ENCODE measurements at places on chromosomes 2 and 18.
A peak's percentile ranks its signal among the peaks of the same experiment; 100 is the strongest.

- DNase-seq, result no peak
- no peaks in the 10 kb centered on the region for H3K36me3 ChIP-seq
- H3K27ac ChIP-seq, result no peak overlapping the region
- no peaks in the 10 kb centered on the region for H3K27me3 ChIP-seq
- peaks cover 27% of the 10 kb centered on the region for H3K4me1 ChIP-seq
These were observed 72.4 kb upstream of the IL1R1 start for GRCh38 chr2:102070058-102070642.

DNA sequence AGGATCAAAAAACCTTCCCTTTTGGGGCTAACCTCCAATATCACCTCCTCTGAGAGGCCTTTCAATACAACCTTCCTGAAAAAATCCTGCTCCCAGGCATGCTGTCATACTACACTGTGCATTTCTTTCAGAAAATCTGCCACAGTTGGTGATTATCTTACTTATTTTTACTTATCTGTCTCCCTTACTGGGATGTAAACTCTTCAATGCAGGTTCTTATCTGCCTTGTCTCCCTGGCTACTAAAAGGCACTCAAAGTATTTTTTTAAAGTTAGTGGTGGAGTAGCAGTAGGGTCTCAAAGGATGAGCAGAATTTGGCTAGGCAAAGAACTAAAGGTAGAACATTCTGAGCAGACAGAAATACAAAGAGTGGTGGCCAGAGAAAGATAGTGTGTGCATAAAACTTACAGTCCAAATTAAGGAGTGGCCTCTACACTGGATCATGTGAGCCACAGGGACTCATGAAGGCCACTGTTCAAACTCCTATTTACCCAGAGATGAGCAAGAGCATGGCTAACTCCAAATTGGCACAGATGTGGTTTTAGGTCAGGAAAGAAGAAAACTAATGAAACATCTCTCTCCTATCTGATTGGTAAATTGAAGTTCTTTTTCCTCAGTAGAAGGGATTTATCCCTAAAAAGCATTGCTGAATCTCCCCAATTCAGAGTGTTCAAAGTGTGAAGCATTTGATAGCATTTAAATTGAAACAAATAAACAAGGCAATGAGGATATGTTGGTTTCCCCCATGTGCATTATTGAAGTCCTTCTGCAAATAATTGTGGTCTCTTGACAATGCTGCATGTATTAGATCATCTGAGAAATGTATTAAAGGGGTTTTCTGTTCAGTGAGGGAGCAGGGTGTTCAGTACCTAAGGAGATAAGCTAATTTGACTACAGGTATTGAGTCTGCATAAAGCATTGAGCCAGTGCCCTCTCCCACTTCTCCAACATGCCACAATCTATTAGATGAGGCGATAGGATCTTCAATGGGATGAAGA, 285.5 kb downstream of the MREG start:
- H3K4me1 ChIP-seq, result peaks cover 70% of the 10 kb centered on the region
- H3K27ac ChIP-seq, result peak overlapping the region; percentile 86
- H3K27me3 ChIP-seq, result no peaks in the 10 kb centered on the region
- H3K36me3 ChIP-seq, result no peaks in the 10 kb centered on the region
- no peak for DNase-seq
- no peak overlapping the region for H3K4me3 ChIP-seq

- no peak overlapping the region for H3K27ac ChIP-seq
- no peaks in the 10 kb centered on the region for H3K27me3 ChIP-seq
- H3K4me3 ChIP-seq, result no peak overlapping the region
- no peaks in the 10 kb centered on the region for H3K36me3 ChIP-seq
- no peak for DNase-seq
These were observed 758.4 kb upstream of the GCFC2 start for GRCh38 chr2:76469066-76469465.

GRCh38 chr2:144454466-144455287, 65.2 kb downstream of the ZEB2 start:
- no peak overlapping the region for H3K4me3 ChIP-seq
- peaks cover 68% of the 10 kb centered on the region for H3K4me1 ChIP-seq
- peak overlapping the region; percentile 79 for H3K27ac ChIP-seq
- peaks cover 28% of the 10 kb centered on the region for H3K36me3 ChIP-seq
- no peaks in the 10 kb centered on the region for H3K27me3 ChIP-seq
- no peak for DNase-seq

GRCh38 chr2:200050921-200051610, 95.7 kb downstream of the MAIP1 start:
- no peaks in the 10 kb centered on the region for H3K36me3 ChIP-seq
- no peaks in the 10 kb centered on the region for H3K4me1 ChIP-seq
- no peak overlapping the region for H3K4me3 ChIP-seq
- H3K27ac ChIP-seq, result no peak overlapping the region
- DNase-seq, result no peak

DNA sequence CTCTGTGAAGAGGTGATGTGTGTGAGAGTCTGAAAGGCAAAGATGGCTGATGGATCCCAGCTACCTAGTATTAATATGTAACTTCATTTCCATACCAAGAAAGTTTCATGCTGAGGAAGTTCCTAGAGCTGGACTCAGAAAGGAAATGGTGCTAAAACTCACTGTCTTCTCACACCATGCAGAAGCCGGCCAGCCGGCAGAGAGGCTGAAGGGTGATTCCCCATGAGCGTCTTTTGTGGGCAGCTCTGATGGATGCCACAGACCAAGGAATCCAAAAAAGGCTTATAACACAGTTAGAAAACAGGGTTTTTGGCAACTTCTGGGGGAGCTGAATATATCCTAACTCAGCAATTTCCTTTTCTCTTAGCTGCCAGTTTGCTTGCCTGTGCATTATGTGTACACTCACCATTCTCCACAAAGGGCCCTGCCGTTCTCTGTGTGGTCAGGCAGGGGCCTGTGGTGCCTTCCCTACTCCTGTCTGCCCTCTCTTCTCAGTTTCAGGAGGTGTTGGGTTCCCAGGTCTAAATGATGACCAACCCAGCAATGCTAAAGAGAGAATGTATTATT, 289.4 kb downstream of the MTX2 start:
- no peak overlapping the region for H3K4me3 ChIP-seq
- no peak overlapping the region for H3K27ac ChIP-seq
- no peak for DNase-seq
- H3K4me1 ChIP-seq, result peaks cover 9% of the 10 kb centered on the region
- H3K36me3 ChIP-seq, result no peaks in the 10 kb centered on the region
- peaks cover 25% of the 10 kb centered on the region for H3K27me3 ChIP-seq

- no peaks in the 10 kb centered on the region for H3K36me3 ChIP-seq
- DNase-seq, result no peak
- no peaks in the 10 kb centered on the region for H3K4me1 ChIP-seq
- peaks cover 2% of the 10 kb centered on the region for H3K27me3 ChIP-seq
These were observed 32.0 kb upstream of the TFCP2L1 start for GRCh38 chr2:121316986-121317385.

DNA sequence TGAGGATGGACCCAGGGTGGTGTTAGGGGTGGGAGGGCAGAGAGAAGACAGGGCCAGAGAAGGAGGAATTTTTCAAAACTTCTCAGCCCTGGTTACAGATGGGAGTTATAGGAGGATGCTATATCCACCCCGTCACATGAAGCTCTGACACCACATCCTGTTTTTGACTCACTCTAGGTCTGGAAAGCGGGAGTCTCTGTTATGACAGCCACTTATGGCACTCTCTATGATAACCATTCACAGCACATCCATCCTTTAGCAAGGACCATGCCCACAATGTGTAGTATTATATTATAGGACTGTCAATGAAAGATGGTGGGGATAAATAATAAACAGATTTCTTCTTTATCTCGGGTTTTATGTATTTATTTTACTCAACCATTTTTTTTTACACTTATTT, 461.2 kb downstream of the CDH2 start:
- no peaks in the 10 kb centered on the region for H3K4me1 ChIP-seq
- H3K27me3 ChIP-seq, result no peaks in the 10 kb centered on the region
- no peak for DNase-seq
- no peak overlapping the region for H3K27ac ChIP-seq

DNA sequence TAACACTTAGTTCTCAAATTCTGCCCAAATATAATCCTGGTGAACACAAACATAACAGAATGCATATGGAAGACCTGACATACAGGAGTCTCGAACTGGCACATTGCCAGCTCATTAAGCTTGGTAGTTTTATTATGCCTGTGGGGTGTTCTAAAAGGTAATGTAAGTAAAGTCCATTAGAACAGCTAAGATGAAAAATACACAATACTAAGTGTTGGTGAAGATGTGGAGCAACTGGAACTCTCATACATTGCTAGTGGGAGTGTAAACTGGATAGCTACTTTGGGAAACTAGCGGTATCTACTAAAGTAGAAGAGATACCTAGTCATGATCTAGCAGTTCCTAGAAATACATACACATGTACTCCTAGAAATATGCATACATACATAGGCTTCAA, 24.3 kb upstream of the RAB10 start:
- no peaks in the 10 kb centered on the region for H3K36me3 ChIP-seq
- H3K4me1 ChIP-seq, result peaks cover 60% of the 10 kb centered on the region
- H3K27ac ChIP-seq, result peak overlapping the region; percentile 93
- H3K27me3 ChIP-seq, result no peaks in the 10 kb centered on the region

Measured in CD14-positive monocyte (primary cell).